ENCODE measurements at places on chromosomes 5 and 9.

GRCh38 chr9:134408389-134408788, 82.1 kb downstream of the RXRA start:
- no peak for DNase-seq

DNA sequence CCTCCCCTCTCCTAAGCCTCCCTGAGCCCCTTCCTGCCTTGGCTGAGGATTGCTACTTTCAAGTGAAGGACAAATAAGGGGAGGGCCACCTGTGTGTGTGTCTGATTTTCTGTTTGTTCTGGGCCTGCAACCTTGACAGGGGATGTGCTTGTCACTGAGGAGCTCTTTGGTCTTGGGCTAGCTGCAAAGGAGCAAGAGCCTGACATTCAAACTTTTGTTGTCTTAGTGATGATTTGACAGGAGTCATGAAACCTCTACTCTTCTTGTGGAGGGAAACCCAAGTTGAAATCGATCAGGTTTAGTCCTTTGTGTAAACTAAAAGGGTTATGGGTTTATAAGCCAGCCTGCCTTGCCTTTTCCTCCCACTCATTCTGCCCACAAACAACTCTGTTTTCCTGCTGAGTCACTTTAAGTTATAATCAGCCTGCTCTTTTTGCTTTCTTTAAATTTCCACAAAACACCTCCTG, 16.9 kb downstream of the CLTA start:
- no peak for DNase-seq

DNA sequence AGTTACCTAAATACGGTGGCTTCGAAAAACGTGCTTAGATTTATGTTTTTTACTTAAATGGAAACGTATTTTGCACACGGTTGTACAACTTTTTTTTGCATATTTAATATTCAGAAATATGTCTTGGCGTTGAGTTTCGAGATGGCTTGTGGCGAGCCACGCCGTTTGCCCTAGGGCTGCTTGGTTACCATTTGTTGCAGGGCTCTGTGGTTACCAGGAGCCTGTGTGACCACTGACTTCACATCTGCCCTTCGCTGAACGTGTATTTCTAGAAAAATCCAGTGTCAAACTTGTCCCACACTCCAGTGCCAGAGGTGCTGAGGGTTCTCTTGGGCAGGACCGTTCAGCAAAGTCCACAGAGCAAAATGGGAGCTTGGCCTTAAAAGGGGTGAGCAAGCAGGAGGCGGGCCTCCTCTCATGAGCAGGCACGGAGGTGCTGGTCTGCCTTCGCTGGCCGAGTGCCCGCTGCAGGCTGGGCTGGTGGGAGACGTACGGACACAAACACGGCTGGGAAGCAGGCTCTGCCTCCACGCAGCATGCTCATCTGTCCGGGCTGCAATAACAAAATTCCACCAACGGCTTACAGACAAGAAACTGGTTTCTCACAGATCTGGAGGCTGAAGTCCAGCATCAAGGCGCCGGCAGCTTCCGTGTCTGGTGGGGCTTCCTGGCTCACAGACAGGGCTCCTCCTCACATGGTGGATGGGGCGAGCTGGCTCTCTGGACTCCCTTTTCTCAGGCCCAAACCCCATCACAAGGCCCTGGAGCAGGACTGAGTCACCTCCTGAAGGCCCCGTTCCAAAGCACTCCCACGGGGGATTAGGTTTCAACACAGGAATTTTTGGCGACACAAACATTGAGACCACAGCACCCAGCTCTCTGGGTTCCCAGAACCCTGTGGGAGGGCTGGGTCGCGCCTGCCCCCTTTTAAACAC, 5.4 kb downstream of the MRPL36 start:
- no peak for DNase-seq

GRCh38 chr9:1938675-1939170, 76.4 kb upstream of the SMARCA2 start:
- DNase-seq: no peak

DNA sequence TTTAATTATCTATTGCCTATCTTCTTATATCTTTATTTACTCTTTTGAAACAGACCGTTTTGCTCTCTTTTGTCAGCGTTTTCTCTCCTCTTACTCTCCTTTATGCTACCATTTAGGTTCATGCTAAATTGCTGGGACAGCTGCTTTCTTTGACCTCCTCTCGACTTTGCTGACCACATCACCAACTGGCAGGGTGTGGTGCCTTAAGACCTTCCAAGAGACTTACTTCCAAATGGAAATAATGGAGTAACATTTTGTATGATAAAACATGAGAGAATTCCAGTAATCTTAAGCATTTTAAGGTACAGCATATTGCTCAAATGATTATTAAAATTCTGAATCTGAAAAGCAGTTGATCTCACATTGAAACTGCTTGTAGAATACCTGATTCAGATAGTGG, 71.5 kb upstream of the MEF2C start:
- no peak for DNase-seq

GRCh38 chr5:35026280-35026840, 21.4 kb downstream of the AGXT2 start:
- no peak for DNase-seq

DNA sequence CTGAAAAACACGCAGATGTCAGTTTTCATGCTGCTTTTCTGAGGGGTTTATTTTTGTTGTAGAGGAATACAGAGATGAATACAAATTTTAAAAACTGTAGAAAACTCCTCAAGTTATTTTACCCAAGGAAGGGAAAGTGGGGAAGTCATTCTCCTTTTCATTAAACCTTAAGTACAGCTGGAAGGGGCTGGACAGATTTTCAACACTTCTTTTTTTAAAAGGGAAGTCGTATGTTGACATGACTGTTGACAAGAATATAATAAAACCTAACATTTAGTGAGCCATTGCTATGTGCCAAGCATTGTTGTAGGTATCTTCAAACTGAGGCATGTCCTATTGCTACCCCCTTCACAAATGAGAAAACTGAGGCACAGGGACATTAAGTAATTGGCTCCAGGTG, 235.7 kb upstream of the ELL2 start:
- DNase-seq: no peak

- DNase-seq: no peak
Observed at GRCh38 chr9:125774106-125774505, 26.9 kb downstream of the PBX3 start.

- no peak for DNase-seq
Observed at GRCh38 chr9:122860319-122861142, 32.1 kb upstream of the PDCL start.

DNA sequence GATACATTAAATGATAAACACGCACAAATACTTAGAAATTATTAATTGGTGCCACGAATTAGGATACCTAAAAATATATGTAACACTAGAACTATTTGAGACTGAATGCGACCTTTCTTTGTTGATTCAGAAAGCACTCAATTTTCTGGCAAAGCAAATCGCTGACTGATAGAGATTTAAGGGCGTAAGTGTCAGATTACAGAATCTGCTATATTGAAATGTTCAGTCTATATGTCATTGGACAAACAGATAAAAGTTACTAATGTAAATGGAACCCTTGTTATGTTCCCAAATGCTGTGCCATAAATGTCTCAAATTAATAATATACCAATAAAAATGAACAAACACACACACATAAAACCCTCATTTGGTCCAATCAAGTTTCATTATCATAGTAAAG, 137.9 kb downstream of the MPDZ start:
- DNase-seq: no peak

- DNase-seq: no peak
Observed at GRCh38 chr5:61306531-61307131, 25.4 kb upstream of the ZSWIM6 start.

GRCh38 chr9:100803956-100804355, 224.6 kb upstream of the PLPPR1 start:
- no peak for DNase-seq

DNA sequence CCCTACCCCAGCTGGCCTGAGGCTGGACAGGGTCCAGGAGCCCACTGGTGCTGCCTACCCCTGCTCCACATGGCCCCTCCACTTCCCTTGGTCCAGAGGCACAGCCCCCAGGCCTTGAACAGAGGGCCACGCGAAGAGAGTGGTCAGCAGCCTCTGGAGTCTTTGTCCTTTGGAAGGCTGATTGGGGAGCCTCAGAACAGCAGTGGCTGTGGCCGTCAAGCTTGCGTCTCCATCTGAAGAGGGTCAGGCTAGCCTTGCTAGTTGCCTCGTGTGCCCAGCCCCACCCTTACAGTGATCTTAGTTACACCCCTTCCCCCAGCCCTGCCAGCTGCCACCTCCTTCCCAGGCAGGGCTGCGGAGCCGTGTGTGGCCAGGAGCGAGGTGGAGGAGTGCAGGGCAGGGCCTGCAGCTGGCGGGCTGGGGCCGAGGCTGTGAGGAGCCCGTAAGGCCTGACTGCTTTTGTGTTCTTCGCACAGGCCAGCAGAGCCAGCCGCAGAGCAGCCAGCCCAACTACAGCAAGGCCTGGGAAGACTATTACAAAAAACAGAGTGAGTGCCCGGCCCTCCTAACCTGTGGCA, 30.1 kb upstream of the PRDM12 start:
- DNase-seq: no peak

- no peak for DNase-seq
Observed at GRCh38 chr5:116658830-116659229, 84.2 kb upstream of the SEMA6A start.

DNA sequence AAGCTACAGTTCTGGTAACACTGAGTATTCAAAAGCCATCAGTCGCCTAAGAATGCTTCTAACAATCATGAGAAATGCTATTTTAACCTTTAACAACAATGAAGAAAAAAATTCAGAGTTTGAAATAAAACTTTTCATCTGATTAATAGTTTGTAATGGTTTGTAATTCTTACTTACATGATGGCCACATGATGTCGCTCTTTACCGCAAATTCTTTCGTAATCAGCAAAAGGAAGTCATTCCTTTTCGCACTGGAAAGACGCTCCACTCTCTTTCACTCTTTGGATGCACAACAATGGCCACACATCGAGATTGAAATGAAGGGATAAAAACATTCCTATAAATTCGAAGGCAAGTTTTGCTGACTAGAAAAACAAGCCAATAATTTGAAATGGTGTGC, at the start of gene PCDHA7:
PCDHA7 (plus strand) TSS at position 277 of the 400 bp plus-strand sequence; CDS start at position 392, 115 bp downstream.
- no peak for DNase-seq

GRCh38 chr5:133412661-133413060, 199.7 kb downstream of the FSTL4 start:
- DNase-seq: no peak

DNA sequence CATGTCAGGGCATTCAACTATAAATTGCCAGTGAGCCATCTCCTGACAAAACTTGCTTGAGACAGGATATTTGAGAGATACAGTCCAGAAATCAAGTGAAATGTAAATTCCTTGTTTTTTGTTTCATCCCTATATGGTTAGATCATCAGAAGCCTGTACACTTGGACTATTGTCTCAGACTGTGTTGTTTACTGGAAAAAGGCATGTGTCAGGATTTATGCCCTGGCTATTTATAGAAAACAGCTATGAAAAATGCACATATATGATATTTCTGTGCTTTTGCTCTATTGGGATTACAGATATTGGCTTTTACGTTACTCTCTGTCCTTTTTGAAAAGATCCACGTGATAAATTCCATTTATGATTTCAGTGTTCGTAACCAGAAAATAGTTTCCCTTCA, 44.2 kb downstream of the IL31RA start:
- no peak for DNase-seq

DNA sequence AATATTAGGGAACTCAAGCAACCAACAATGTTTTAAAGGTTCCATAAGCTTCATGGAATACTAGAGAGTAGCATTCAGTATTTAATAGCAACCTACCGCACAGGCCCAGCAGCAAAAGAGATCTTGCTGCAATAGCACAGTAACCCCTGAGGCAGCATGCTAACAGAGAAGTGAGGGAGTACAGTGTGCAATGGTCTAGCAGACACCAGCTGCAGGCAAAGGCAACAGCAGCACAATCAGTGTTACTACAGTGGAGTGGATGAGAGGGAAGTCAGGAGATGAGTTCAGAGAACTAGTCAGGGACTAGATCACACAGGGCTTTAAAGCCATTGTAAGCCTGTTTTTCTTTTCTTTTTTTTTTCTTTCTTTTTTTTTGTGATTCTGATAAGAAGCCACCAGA, 2.8 kb downstream of the TICAM2 start:
- DNase-seq: no peak

GRCh38 chr5:83745816-83746215, 25.2 kb upstream of the HAPLN1 start:
- DNase-seq: no peak

DNA sequence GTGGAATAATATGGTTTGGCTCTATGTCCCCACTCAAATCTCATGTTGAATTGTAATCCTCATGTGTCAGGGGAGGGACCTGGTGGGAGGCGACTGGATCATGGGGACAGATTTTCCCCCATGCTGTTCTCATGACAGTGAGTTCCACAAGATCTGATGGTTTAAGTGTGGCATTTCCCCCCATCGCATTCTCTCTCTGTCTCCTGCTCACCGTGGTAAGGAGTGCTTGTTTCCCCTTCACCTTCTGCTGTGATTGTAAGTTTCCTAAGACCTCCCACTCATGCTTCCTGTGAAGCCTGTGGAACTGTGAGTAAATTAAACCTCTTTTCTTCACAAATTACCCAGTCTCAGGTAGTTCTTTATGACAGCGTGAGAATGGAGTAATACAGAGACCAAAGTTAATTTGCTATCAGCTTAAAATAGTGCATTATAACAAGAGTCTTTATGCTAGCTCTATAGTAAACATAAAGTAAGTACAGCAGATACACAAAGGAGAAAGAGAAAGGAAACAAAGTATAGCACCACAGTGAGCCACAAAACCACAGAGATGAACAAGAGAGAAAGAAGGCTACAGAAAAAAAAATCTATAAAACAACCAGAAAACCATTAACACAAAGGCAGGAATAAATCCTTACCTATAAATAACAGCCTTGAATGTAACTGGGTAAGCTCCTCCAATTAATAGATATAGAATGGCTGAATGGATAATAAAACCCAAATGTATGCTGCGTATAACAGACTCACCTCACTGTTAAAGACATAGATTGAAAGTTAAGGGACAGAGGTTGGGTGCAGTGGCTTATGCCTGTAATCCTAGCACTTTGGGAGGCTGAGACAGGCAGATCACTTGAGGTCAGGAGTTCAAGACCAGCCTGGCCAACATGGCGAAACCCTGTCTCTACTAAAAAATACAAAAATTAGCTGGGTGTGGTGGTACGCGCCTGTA, 39.7 kb downstream of the RAPGEF6 start:
- DNase-seq: no peak
